ENCODE measurements at places on chromosomes 2 and 18.

- no peak for DNase-seq
- no peaks in the 10 kb centered on the region for H3K36me3 ChIP-seq
- H3K27me3 ChIP-seq = no peaks in the 10 kb centered on the region
- H3K4me3 ChIP-seq = no peak overlapping the region
Measured at GRCh38 chr2:206989311-206989710, 50.0 kb downstream of the CPO start.

GRCh38 chr2:102172745-102173144 is 14.1 kb upstream of the IL1RL2 start:
- no peak for DNase-seq
- no peaks in the 10 kb centered on the region for H3K27me3 ChIP-seq
- H3K27ac ChIP-seq = no peak overlapping the region
- no peaks in the 10 kb centered on the region for H3K4me1 ChIP-seq

DNA sequence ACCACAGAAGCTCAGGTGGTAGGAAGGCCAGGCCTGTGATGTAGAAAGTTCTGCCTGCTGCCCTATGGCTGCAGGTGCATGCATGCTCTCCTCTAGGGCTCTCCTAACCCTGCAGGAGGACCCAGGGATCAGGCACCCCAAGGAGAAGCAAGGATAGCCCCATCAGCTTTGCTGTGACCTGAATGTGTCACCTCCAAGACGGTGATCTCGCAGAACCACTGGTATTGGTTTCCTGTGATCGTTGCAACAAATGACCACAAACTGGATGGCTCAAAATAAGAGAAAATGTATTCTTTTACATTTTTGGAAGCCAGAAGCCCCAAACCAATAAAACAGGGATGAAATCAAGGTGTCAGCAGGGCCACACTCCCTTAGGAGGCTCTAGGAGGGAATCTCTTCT is 327.3 kb downstream of the BCL11A start:
- no peaks in the 10 kb centered on the region for H3K27me3 ChIP-seq
- DNase-seq = no peak
- H3K36me3 ChIP-seq = no peaks in the 10 kb centered on the region
- H3K4me3 ChIP-seq = no peak overlapping the region
- H3K4me1 ChIP-seq = no peaks in the 10 kb centered on the region
- H3K27ac ChIP-seq = no peak overlapping the region

DNA sequence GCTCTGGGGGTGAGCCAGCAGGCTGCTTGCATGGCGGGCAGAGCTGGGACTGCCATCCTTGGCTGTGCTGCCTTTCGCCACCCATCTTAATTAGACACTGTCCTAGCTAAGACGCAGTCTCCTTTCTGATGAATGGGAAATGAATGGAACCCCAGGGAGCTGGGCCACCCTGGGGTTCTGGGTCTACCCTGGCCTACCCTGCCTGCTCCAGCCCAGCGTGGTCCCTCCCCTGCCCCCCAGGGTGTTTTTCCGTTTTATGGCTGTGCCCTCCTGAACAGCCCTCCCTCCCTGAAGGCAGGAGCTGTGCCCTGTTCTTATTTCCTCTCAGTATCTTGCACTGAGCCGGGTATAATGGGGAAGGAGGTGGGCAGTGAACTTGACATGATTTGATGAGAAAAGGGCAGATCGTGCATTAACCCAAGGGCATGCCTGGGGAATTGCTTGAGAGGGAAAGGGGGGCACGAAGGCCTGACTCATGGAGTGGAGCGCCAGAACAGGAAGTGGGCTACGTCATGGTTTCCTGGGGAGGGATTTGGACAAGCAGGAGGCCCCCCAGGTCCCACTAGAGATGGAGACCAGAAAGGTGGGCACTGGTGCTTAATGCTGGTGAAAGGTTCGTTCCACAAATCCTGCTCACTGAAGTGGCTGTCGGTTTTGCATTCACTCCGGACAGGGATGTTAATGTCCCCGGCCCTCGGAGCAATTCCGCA is 165.0 kb downstream of the KLHL29 start:
- H3K4me3 ChIP-seq = no peak overlapping the region
- H3K27ac ChIP-seq = no peak overlapping the region
- H3K27me3 ChIP-seq = no peaks in the 10 kb centered on the region
- DNase-seq = no peak
- H3K36me3 ChIP-seq = no peaks in the 10 kb centered on the region

GRCh38 chr2:225037415-225038230 is 4.6 kb downstream of the DOCK10 start:
- no peak overlapping the region for H3K27ac ChIP-seq
- H3K4me3 ChIP-seq = no peak overlapping the region
- H3K4me1 ChIP-seq = no peaks in the 10 kb centered on the region
- no peak for DNase-seq

Measured in prostate gland (tissue), 2 donors.